ENCODE measurements at places on chromosomes 1 and 21.

DNA sequence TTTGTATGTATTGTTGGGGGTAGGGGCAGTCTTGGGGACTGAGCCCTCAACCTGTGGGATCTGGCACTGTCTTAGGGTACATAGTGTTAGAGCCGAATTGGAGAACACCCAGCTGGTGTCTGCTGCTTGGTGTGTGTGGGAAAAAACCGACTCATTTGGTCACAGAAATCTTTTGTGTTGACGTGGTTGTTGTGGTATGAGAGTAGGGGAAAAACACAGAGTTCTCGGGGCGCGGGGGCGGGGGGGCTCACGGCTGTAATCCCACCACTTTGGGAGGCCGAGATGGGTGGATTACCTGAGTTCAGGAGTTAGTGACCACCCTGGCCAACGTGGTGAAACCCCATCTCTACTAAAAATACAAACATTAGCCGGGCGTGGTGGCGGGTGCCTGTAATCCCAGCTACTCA is 15.3 kb upstream of the SRSF10 start:
- no peak for DNase-seq

GRCh38 chr21:31983120-31983519 is 110.3 kb downstream of the HUNK start:
- DNase-seq, result no peak

- no peak for DNase-seq
Observed at GRCh38 chr1:51750729-51751128, 127.8 kb downstream of the NRDC start.

DNA sequence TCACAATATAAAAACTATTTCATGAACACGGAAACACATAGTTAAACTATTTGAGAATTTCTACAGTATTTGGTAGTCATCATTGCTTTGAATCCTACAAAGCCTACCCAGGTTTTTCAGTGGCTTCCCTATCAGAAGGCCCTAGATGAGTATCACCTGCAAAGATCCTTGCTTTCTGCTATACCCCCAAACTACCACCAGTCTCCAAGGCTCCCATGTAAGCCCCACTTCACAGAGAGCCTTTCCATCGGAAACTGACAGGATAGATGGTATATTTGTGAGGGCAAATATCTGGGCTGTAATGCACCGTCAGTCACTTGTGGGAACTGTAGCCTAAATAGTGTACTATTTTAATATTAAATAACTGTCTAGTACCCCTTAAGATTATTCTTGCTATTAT is 674.3 kb downstream of the BRINP3 start:
- DNase-seq, result no peak

DNA sequence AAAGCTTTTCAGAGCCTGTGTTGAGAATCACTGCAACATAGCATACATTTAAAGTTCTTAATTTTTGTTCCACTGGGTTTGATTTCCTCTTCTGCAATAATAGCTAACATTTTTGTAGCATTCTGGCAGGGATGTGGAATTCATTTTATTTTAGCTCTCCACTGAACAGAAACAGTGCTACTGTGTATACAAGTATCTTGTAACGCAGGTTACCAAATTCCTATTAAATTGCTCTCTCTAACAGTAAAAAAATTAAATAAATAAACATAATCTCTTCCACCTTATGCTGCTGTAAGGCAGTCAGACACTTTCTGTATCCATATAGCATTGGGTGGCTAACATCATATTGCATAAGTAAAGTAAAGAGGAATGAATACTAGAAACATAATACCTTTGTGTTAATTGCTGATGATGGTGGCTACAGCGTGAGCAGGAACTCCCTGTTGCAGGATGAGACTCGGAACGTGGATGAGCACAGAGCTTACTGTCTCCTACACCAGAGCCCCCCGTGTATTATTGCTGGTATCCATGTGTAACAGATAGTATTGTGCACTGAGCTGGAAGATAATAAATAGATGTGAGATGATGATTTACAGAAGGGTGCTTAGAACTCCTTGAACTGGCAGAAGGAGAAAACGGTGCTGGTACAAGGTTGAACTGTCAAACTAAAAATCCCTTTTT is 276.9 kb upstream of the SNX7 start:
- DNase-seq, result no peak

- DNase-seq, result no peak
Observed at GRCh38 chr1:21301794-21302440, 11.7 kb upstream of the ECE1 start.

DNA sequence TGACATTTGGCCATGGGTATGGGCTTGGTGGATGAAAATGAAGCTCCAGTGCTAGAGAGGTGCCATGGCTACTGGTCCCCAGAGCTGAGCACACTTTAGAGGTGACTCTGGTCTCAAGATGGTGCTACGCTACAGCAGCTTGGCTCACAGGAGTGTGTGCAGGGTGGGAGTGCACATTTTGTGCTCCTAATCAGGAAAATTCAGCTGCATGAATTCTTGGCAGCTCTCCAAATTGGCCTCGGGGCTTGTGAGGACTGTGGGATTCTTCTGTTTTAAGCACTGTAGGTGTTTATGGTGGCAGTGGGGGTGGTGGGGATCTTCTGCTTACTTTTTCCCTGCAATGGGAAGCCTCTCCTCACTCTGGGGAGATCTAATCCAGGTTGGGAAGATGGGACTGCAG is 17.3 kb upstream of the TIPRL start:
- no peak for DNase-seq

DNA sequence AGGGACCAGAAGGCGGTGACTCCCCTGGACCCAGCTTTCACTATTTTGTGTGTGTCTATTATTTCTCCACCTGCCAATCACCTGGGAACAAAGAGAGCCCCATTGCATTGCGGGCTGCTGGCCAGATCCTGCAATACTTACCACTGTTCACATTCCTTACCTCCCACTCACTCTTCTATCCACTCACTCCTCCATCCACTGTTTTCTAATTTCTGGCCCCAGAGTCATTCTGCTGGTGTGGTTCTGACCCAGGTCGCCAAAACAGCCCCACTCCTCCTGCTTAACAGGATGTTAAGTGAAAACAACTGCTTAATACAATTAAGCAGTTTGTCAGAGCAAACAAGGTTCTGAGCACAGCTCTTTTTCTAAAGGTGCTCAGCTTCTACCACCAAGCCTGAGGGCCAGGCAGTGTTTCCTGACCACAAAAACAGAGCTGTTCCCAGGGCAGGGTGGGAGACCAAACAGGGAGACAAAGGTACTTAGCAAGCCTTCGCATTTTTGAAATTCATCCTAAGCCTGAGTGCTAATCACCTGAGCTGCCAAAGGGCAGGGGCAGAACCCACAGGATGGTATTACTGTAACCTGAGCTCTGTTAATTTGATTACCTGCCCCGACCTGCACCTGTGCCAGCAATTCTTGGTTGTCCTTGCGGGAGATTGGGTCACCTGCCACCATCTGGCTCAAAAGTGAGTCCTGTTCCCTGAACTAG is 38.5 kb upstream of the EFCAB14 start:
- no peak for DNase-seq

GRCh38 chr1:209645574-209646452 is 6.4 kb downstream of the LAMB3 start:
- no peak for DNase-seq

DNA sequence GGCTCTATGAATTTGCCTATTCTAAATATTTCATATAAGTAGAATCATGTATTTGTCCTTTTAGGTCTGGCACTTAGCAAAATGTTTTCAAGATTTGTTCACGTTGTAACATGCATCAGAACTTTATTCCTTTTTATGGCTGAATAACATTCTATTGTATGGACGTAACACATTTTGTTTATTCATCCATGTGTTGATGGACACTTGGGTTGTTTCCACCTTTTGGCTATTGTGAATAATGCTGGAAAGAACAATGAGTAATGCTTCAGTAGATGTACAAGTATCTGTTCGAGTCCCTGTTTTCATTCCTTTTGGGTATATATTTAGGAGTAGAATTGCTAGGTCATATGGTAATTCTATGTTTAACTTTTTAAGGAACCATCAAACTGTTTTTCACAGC is 24.7 kb downstream of the SLC35A3 start:
- no peak for DNase-seq

- no peak for DNase-seq
Observed at GRCh38 chr1:110829955-110830553, 42.9 kb upstream of the CD53 start.

All from stimulated activated CD4-positive, alpha-beta T cell treated with anti-CD3 and anti-CD28 coated beads, Interleukin-15, amount 100 ng/mL, for 1 hour (primary cell).